ENCODE measurements at places on chromosomes 7 and 10.

- no peak for DNase-seq
Measured at GRCh38 chr10:61627266-61627665, 35.5 kb upstream of the CABCOCO1 start.

DNA sequence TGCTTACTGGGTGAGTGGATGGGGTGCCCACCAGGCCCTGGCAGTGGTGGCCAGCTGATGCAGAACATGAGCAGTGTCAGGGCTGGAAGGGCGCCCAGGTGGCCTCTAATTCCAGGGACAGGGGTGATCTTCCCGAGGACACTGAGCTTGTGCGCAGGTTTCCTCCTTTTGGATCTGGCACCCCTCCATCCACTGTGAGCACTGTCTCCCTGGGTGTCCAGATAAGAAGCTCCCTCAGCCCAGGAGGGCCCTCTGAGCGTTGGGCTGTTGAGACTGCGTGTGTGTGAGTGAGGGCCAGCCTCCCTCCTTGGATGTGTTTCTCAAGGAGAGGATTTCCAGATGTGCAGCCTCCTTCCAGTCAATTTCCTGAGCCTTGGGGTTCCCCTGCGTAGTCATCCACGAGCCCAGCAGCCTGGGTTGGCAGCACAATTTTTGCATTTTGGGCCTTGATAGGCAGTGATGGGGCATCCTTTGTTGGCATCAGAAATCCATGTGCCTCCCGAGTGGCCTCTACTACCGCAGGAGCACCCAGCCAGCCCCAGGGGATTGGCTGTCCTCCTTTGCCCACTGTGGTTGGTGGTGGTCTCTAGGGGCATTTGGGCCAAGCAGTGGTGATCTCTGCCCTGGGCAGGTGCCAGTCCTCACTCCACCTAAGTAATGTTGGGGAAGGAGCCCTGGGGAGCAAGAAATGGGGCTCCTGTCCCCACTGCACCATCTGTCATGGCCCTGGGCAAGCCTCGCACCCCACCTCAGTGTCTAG, 20.9 kb upstream of the BTBD16 start:
- no peak for DNase-seq

DNA sequence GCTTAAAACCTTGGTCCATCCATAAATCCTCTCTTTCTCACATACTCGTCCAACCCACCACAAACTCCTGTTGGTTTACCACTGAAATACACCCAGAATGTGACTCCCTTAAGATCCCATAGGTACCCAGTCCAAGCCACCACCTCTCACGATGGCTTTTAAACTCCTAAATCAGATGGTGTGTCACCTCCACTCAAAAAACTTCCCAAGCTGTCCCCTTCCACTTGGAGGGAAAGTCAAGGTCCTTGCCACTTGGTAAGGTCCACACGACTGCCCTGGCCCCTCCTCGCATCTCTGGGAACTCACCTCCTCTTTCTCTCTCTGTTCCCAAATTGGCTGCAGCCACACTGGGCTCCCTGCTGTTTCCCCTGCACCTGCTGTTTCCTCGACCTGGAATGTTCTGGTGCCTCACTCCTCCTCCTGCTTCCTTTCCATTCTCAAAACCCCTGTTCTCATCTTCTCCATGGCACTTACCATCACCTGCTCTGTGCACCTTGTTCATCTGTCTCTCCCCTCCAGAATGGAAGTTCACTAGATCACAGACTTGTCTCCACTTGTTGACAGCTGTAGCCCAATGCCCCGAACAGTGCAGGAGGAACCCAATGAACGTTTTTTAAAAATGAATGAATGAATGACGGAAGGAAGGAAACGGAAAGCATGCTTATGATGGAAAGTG, 23.0 kb downstream of the ZFAND2A start:
- DNase-seq, result no peak

GRCh38 chr7:50962962-50963374, 180.3 kb upstream of the GRB10 start:
- DNase-seq, result peak; percentile 82

GRCh38 chr10:14838582-14839304, 637 bp downstream of the HSPA14 start:
- no peak for DNase-seq

- DNase-seq, result no peak
Measured at GRCh38 chr7:149794661-149795060, 21.3 kb upstream of the ZNF467 start.
